ENCODE measurements at places on chromosomes 4 and X.

- no peak for DNase-seq
Observed at GRCh38 chr4:125741825-125742452, 427.2 kb downstream of the FAT4 start.

- no peak for DNase-seq
Observed at GRCh38 chrX:12962041-12962504, 12.8 kb upstream of the TMSB4X start.

DNA sequence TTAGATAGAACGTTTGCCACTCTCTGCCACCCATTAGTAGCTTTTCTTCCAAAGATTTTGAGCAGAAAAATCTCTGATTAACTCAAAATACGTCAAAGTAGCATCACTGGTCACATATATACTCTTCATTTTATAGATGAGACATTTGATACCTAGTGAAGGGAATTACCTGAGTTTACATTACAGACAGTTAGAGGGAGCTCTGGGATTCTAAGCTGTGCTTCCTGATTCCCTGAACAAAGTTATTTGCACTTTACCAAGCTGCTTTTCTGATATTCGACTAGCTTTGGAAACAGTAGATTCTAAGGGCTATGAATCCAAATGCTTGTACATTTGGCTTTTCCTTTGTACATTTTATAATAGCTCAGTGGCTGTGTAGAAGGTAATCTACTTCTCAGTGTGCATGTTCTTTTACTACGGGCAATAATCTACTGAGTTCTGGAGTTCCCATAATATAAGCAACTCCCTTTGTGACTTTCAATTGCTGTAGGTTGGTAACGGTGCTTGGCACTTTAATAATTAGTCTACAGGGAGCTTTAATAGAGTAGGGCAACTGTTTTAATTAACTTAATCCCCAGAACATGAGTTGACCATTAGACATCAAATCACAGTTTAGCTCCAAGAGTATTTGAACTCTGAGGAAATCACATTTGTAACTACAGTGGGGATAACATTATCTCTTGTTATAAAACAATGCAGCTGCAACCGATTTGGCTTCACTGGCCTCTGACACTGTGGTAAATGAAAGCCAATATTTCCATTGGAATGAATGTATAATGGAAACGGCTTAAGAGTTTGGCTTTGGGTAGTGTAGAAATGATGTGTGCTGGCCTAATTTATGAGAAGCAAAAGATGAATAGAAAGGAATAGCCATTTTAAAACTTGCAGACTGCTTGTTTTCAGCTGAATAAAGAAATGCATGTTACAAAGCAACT, 1602.4 kb downstream of the STIM2 start:
- no peak for DNase-seq

DNA sequence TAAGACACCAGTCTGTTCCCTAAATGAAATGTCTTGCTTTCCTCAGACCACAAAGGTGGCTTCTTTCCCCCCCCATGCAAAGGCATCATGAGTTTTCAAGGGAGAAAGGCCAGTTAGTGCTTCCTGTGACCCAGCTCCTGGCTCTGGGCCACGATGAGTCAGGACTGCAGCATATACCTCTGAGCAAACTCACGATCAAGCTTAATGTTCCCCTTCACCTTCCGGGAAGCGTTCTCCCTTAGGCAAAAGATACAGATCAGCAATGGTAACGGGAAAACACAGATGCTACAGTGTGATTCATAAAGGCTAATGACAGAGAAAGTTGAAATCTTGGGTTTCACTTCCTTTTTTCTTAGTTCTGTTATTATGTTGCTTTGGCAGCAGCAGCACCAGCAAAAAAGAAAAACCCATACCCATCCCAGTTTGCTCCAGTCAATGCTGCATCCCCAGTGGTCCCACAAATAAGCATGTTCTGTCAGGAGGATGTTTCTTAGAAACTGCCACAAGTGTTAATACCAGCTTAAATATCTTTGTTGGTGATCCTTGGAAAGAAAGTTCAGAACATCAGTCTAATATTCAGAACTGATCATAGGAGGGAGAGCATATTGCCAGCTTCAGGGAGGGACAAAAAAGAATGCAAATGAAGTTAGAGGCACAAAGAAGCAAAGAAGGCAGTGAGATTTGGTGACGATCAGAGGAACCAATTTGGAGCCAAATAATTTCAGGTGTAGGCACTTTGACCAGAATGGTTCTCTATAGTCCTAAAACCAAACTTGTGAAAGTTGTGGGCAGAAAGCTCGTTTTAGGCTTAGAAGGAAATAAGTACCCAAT, 41.2 kb downstream of the LONRF3 start:
- no peak for DNase-seq

DNA sequence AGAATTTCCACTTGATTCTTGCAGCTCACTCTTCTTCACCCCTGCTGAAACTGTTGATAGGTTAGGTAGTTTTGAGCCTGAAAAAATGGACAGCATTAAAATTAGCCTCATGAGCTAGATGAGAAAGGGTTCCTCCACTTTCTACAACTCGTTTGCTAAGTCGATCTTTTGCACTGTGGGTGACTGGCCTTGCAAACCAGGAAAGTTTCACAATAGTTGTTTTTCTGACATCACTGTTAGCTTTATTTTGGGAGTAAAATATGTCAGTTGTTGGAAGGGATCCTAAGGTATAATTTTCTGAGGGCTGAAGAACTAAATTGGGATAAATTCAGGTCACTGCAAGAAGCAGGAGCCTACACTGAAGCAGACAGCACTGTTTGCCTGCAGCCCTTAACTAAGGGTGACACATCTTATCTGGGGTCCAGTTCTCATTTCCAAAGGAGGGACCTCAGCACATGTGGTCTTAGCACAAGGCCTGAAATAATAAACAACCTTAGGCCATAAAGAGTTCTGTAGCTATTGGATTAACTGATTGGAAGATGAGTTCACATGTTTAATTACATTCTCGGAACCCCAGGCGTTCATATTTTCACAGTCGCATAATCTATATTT, 29.1 kb downstream of the ANAPC4 start:
- DNase-seq, result no peak

DNA sequence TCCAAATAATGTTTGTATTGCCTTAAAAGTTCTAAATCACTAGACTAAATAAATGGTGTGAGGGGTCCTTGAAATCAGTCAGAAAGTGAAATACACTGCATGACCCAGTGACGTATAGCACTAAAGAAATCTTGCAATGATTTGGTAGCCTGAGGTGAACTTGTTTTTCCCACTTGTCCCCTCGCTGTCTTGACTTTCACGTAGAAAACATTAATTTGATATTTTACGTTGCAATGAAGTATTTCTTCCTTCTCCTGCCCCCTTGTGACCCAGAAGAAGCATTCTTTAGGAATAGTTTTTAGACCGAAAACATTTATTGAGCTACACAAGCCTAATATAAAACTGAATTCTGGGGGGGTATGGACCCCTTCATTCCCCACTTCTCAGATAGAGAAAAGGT, 3.7 kb downstream of the KLB start:
- DNase-seq, result no peak

GRCh38 chrX:118066867-118067515, 49.6 kb downstream of the KLHL13 start:
- no peak for DNase-seq

DNA sequence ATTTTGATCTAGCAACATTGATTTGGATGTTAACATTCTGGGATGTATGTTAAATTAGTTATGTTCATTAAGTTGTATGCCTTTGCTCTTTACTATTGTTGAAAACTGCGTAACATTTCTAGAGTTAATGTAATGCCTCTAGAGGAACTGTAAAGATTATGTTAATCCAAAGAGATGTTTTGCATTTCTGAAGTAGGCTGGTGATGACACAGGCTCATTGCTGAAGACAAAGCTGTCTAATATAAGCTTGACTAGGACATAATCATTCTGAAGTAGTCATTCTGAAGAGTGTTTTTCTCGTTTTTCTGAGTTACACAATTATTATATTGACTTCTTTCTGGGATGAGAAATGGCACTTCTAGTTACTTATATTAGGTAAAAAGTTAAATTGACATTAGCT, 72.9 kb downstream of the LRP2BP start:
- no peak for DNase-seq

GRCh38 chr4:182916483-182917181, 554 bp downstream of the DCTD start:
- no peak for DNase-seq
